ENCODE measurements at places on chromosomes 2 and 18.

GRCh38 chr2:220221992-220222391 lies 594.6 kb downstream of the SLC4A3 start:
- DNase-seq = no peak

DNA sequence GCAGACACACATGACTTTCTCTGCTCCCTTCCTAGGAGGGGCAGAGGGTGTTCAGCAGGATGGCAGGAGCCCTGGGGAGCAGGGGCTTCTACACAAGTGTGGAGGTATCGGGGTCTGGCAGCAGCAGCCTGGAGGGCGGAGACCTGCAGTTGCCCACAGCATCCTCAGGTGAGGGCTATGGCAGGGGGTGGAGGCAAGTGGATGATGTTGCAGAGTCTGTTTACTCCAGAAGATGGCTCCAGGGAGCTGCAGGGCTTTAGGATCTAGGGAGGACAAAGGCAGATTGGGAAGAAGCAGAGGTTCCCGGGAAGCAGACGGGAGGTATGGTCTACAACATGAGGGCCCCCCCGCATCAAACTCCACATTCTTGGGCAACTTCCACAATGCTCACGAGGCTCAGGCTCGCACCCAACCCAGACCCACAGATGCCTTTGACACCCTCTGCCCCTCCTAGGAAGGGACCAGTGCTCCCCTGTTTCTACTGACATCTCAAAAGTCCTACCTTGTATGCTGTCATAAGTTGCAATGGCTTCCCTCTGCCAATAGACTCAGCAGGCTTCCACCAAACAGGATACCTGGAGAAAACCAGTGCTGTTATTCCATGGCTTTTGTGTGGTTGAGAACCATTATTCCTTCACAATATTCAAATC lies 12.0 kb upstream of the ATP6V1C2 start:
- peak; percentile 35 for DNase-seq

DNA sequence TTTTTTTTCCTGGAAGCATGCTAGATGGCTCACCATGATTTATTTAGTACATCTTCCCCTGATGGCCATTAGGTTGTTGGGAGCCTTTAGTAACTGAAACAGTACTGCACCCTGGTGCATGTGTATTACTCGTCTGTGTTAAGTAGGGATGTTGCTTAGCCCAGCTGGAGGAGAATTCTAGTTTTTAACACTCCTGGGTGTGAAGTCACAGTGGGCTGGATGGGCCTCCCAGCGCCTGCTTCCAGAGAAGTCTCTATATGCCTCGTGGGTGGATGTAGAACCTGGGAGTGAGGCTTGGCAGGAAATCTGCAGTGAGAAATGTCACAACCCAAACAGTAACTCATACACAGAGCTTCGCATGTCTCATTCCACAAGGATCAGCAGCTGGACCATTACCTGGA lies 28.9 kb upstream of the NT5DC4 start:
- DNase-seq = no peak

GRCh38 chr2:95034221-95034620 lies 8.7 kb downstream of the MAL start:
- DNase-seq = no peak

DNA sequence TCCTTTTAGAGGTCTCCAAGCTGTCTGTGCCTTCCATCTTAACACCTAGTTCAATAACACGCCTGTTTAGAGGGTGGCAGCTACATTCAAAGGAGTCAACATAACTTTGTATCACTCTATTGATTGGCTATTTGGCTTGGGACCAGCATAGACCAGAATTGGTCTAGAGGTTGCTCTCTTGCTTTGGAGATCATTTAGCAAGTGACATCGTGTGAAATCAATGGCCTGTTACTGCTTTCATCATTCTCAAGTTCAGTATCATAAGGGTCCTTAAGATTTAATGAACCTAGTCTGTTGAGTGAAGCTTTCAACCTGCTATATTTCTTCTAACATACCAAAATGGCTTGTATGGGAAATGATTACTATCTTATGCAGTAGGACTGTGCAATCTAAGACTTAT lies 768.2 kb downstream of the NRXN1 start:
- no peak for DNase-seq

DNA sequence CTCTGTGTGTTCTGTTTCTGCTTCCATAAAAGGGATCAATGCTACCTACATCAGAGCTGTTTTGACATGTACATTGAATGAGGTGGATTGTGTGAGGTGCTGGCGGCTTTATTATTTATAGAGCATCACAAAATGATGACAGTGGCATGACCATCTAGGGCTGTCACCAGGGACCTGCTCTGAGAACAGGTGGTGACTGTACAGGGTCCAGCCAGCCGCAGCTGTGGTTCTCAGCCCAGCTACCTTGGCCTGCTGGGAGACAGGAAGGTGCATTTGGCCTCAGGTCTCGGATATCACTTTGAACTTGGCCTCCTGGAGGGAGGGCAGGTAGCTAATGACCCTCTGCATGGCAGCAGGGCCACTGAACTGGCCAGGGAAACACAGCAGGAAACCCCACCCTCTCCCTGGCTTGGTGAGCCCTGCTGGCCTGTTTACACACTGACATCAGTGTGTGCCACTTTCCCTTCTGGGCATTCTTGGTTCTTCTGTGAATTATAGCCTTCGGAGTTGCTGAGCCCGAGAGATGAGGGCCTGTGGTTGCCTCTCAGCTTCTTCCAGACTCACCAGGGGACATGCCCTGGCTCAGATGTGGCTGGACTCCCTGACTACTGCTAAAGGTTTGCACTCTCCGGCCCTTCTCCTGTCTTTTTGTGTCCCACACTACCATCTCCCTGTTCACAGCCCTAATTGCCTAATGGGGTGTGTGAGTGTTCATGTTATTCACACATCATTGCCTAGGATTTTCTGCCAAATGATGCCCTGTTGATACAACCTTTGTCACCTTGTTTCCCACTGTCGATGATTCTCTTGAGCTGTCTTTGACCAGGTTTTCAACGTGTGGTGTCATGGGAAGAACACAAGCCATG lies 109.2 kb upstream of the RAB12 start:
- no peak for DNase-seq

- no peak for DNase-seq
Observed at GRCh38 chr2:185291035-185291647, 447.5 kb upstream of the FSIP2 start.

GRCh38 chr2:165434865-165435496 lies 34.5 kb upstream of the CSRNP3 start:
- DNase-seq = peak; percentile 3

DNA sequence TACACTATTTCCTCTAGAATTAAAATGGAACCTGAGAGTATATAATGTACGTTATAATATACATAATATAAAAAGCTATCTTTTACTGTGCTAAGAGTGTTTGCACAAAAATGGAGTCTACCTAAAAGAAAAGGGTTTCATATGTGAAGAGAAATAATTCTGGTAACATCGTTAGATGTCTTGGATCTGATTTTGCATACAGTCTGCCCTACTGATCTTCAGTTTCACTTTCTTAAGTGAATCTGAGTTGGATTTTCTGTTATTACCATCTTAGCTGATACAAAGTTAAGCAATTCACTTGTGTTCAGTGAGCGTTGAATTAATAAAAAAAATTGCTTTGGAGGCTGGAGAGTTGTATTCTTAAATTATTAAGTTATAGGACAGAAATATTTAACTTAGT lies 502.1 kb upstream of the TMEFF2 start:
- DNase-seq = no peak

GRCh38 chr2:240850026-240850425 lies 18.6 kb upstream of the AGXT start:
- DNase-seq = no peak

DNA sequence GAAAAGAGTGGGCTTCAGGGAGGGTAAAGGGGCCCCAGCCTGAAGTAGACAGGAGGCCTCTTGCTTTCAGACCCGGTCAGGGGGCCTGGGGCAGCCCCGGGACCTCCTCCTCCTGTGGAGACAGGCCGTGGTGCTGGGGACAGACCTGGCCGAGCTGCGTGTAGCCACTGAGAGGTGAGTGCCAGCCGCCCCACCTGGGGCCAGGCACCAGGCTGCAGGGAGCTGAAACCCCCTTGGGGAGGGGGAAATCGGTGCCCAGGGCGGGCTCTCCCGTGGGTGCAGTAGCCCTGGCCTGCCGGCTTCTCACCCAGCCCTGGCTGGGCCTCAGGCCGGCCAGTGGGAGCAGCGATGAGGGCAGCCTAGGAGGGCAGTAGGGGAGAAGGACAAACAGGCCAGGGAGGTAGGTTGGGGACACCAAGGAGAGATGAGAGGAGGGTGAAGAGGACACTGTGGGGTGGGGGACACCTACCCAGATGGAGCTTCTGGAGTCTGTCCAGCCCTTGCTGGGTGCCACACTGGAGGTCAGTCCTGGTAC lies 24.0 kb downstream of the CROCC2 start:
- DNase-seq = no peak

GRCh38 chr18:24659827-24660720 lies 199.6 kb downstream of the HRH4 start:
- DNase-seq = peak; percentile 11

DNA sequence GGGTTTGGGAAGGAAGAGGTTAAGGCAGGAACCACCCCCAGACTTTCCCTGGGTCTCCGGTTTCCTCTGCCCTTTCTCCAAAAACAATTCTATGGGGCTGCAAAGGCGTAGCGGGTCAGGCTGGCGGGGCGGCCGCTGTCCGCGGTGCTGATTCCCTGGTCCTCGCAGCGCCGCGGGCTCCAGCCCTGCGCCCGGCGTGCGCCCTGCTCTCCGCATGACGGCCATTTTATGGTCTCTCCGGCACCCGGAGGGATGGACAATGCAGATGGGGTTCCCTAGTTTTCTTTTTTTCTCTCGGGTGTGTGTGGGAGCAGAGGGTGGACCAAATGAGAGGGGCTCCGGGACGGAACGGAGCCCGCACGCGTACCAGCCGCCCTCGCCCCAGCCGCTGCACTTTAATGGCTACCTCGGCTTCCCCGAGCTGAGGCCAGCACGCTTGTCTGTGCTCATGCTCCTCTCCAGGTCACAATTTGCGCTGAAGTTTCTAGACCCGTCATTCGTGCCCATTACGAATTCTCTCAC lies 1.6 kb downstream of the ST8SIA3 start:
- DNase-seq = peak; percentile 42

DNA sequence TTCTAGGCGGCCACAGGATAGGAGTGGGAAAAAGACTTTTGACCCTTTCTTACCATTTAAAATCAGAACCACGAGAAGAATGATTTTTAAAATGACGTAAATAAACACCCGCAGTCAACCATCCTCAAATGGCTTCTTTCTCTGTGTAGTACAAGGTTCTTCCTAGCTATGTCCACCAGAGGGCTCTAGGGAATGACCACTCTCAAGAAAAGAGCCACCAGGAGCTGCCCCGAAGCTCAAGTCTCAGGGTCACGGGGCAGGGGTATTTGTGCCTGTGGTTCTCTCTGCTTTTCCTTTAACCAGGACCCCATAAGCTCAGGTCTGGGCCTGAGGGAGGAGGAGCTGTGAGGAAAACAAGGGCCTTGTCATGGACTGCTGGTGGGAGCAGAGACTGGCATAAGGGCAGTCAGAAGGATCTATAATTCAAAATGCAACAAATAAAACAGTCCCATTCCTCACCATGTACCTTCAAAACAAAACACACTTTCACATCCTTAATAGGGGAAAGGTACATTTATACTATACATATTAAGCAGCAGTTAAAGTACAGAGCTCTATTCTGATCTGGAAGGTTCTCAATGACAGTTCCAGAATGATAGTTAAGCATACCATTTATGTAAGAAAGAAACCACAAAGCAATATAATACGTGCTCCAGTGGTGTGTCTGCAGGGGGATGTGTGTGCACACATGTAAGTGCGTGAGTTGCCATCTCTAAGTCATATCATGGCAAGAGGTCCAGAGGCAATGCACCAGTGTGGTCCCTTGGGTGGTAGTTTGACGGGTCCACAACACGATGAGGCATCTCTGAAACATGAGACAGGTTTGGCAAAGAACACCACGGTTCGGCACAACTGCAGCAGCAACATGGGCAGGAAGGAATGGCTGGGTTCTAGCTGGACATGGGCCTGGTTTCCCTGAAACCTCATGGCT lies 18.6 kb downstream of the LYPD1 start:
- DNase-seq = peak; percentile 56

DNA sequence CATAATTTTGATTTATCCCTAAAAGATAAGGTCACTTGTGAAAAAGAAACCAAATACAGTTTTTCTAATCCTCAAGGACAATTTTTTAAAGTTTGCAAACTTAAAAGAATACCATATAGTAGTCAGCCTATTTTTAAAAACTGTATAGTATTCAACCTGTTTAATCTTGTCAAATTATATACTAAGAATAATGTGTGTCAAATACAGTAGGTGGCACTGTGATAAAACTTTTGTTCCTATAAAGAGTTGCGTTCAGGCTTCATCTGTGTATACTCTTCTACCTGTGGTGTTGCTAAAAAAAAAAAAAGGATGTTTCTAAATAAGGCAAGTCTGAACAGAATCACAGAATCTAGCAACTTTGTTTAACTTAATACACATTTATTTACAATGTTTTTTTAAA lies 68.6 kb downstream of the CCDC138 start:
- DNase-seq = peak; percentile 7

GRCh38 chr2:239162141-239162821 lies 238.5 kb downstream of the HDAC4 start:
- DNase-seq = no peak

DNA sequence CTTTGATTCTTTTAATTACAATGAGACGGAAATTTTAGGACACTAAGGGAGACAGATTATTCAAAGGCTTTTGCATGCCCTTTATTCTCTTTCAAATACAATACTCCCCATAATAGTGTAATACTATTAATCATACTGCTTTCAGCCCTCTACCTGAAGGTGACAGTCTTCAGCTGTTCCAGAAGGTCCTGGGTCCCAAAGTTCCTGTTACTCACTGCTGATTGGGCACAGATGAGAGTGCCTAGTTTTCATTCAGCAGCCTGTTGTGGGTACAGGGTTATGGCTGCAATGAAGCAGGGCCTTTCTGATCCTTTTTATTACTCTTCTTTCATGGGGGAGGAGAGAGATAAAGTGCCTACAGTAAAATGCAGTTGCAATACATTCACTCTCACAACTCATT lies 80.2 kb downstream of the NUP35 start:
- no peak for DNase-seq

Measured in EH (cell line).